RPMI8226 (cell line): ENCODE measurements at places on chromosomes 12 and 14.

GRCh38 chr12:65667932-65668331, 156.4 kb upstream of the HMGA2 start:
- no peak for DNase-seq

DNA sequence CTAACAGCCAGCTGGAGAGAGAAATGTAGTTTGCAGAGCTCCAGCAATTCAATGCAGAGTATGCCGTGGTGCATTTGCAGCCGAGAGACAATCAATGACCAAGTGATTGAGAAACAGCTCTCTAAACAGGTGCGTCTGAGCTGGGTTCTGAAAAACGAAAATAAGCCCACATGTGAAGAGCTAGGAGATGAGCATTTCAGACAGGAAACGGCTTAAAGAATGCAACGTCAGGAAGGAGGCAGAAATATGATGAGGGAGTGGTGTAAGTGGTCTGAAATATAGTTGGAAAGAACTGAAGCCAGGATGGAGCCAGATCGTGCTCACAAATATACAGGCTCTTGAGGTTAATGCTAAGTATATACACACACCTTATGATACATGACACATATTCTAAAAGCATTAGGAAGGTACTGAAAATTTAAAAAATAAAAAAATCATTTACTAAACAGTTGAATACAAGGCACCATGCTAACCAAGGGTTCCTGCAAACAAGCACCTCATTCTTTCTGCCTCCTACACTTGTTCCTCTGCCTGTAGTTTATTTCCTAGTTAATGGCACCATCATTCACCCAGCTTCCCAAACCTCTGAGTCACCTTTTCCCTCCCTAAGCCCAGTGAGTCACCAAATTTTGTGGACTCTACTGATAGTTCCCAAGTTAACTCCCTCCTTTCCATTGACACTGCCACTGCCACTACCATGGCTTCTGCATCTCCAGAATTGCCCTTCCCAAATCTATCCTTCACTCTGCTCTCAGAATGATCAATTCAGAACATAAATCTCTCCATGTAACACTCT, 2.3 kb upstream of the GARIN2 start:
- DNase-seq: peak; percentile 83

DNA sequence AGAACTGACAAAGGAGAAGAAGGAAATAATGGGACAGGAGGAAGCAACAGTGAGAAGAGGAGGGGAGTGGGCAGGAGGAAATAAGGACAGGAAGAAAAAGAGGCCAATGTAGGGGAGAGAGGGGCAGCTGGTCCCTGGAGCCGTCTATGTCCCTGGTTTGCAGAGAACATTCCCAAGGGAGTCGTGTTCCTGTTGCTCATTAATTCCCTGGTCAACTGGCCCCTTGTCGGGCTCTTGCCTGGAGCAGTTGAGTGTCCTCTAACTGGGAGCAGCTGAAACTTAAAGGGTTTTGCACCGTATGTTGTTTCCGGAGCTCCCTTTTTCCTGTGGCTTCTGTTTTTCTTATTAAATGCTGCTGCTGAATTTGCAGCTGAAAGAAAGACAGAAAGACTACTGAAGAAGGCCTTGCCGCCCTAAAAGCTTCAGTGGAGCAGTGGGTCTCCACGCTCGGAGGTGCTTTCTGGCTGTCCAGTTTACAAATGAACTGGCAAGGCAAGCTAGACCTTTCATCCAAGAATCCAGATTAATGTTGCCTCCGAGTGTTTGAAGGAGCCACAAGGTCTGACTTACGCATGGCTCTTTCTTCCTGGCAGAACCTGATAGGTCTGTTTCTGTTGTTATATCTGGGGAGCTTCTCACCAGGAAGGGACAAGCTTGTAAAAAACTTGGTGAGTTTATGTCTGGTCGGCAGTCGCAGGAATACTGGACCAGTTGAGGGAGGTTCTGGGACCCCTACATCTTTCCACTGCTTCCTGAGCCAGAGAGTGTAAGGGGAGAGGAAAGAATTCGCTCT, 146.2 kb upstream of the RFLNA start:
- DNase-seq: no peak

DNA sequence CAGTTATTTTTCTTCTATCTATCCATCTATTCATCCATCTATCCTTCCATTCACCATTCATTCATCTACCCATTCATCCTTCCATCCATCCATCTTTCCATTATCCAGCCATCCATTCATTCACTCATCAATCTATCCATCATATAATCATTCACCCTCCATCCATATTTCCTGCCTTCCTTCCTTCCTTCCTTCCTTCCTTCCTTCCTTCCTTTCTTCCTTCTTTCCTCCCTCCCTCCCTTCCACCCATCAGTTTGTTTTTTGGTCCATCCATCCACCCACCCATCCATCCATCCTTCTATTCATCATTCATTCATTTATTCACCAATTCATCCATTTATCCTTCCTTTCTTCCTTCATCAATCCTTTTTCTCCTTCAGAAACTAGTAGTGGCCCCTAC, 34.3 kb upstream of the NOS1 start:
- no peak for DNase-seq
